Activated naive CD8-positive, alpha-beta T cell treated with anti-CD3 and anti-CD28 coated beads, Interleukin-2, amount 10 ng/mL, durations not matched to agents 7 days and 5 days (primary cell): ENCODE measurements at places on chromosomes 7 and 10. TPM values are rescaled to one million over a fixed set of nuclear protein-coding genes. Genes with fewer than 3 reads are reported as not detected.

Gene OR13A1
- 0.23 TPM for total RNA-seq

DNA sequence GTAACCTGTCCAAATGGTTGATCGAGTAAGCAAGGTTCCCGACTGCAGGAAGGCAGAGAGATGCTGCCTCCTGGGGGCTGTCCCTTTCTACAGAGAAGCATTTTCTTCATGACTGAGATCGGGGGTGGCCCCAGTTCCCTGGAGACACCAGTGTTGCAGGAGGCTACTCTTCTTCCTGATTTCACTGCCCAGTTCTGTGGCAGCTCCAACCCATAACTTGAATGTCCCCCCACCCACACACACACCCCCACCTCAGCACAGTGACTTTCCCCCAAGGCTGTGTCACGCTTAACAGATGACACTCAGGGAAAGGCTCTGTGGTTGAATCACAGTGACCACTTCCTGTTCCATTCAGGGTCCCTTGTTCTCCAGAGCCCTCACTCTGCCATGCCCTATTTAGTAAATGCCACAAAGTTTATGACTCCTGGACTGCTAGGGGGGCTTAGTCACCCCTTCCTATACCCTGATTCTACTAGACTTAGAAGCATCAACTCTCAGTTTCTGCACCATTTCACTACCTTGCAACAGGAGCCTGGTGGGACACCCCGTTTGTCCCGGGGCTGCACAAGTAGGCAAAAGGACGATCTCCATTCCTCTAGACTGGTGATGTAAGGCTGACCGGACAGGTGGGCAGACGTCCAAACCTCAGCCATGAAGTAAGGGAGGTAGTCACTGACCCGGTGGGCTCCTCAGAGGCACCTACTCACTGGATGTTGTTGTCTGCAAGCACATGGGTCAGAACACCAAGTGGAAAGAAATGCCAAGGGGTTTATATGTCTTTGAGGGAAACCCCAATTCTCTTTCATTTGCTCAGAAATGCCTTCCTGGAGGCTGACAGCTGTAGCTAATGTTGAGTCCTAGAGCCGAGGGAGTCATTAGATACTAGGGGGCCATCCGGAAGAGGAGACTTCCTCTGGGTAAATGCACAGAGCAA, 31.3 kb upstream of the SMC3 start:
- peak overlapping the region; percentile 66 for H3K4me3 ChIP-seq
- no peaks in the 10 kb centered on the region for H3K36me3 ChIP-seq
- H3K27ac ChIP-seq, result peak overlapping the region; percentile 43
- DNase-seq, result peak; percentile 49
- H3K27me3 ChIP-seq, result peaks cover 2% of the 10 kb centered on the region
- H3K4me1 ChIP-seq, result peaks cover 39% of the 10 kb centered on the region

Gene SPDYE8
- not detected for total RNA-seq

- peaks cover 1% of the 10 kb centered on the region for H3K4me1 ChIP-seq
- H3K36me3 ChIP-seq, result no peaks in the 10 kb centered on the region
- no peak overlapping the region for H3K4me3 ChIP-seq
Measured at GRCh38 chr10:130416334-130417150, 280.4 kb downstream of the GLRX3 start.

GRCh38 chr10:70679498-70679897, 7.2 kb downstream of the ADAMTS14 start:
- no peak overlapping the region for H3K27ac ChIP-seq
- H3K4me3 ChIP-seq, result no peak overlapping the region
- DNase-seq, result no peak
- H3K36me3 ChIP-seq, result no peaks in the 10 kb centered on the region
- H3K27me3 ChIP-seq, result peaks cover 9% of the 10 kb centered on the region

GRCh38 chr10:97074256-97075145, 111.3 kb downstream of the SLIT1 start:
- peaks cover 5% of the 10 kb centered on the region for H3K4me1 ChIP-seq
- H3K27ac ChIP-seq, result no peak overlapping the region

- H3K4me3 ChIP-seq, result no peak overlapping the region
- no peak for DNase-seq
- H3K36me3 ChIP-seq, result peaks cover 27% of the 10 kb centered on the region
Measured at GRCh38 chr10:68781613-68782574, 45.4 kb upstream of the STOX1 start.

- DNase-seq, result no peak
- H3K27ac ChIP-seq, result no peak overlapping the region
- peaks cover 20% of the 10 kb centered on the region for H3K4me1 ChIP-seq
Measured at GRCh38 chr7:101241443-101242349, 3.2 kb downstream of the FIS1 start.

DNA sequence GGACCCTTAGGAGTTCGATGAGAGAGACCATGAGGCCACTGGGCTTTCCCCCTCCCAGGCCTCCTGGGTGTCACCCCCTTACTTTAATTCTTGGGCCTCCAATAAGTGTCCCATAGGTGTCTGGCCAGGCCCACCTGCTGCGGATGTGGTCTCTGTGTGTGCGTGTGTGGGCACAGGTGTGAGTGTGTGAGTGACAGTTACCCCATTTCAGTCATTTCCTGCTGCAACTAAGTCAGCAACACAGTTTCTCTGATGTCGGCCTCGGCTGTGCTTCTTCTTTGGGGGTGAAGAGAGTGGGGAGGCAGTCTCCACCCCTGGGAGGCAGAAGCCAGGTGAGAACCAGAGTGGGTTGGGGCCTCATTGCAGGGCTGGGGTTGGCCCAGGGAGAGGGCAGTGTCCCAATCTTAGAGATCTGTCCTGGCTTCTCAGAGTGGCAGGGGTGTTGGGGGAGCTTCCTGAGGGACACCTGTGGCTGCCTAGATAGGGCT, 1.5 kb downstream of the PVRIG start:
- peaks cover 38% of the 10 kb centered on the region for H3K36me3 ChIP-seq
- H3K4me1 ChIP-seq, result peaks cover 49% of the 10 kb centered on the region
- H3K4me3 ChIP-seq, result peak overlapping the region; percentile 94
- no peaks in the 10 kb centered on the region for H3K27me3 ChIP-seq
- H3K27ac ChIP-seq, result peak overlapping the region; percentile 99

DNA sequence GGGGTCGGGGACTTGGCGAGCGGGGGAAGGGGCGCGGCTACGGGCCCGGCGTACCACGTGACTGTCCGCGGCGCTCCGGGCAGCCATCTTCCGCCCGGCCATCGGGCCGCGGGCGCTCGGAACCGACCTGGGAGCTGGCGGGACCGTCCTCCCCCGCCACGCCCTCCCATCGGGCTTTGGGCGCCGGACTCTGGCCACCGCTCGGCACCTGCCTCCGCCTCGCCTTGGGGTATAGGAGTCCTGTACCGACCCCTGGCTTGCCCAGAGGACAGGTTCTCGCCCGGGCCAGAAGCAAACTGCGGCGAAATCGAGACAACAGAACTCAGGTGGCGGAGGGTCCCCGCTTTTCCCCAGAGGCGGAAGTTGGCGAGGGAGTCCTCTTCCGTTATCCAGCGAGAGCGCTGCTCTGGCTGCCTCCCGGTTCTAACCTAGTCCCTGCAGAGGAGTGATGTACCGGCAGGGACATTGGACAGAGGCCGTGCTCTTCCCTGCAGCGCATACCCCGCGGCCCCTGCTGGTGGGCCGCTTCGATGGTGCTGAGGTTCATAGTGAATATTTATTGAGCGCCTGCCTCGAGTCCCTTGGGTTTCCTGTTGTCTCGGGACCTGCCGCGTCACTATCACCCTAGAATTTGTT, 1.2 kb upstream of the SGMS1 start:
- peak overlapping the region; percentile 89 for H3K4me3 ChIP-seq
- H3K36me3 ChIP-seq, result peaks cover 9% of the 10 kb centered on the region
- no peaks in the 10 kb centered on the region for H3K27me3 ChIP-seq

Gene BRAF
- 34.4 TPM for total RNA-seq

GRCh38 chr10:35700487-35700882, 58.4 kb upstream of the FZD8 start:
- no peaks in the 10 kb centered on the region for H3K27me3 ChIP-seq
- H3K4me1 ChIP-seq, result no peaks in the 10 kb centered on the region
- no peak for DNase-seq

Gene ASB10
- total RNA-seq, result not detected

DNA sequence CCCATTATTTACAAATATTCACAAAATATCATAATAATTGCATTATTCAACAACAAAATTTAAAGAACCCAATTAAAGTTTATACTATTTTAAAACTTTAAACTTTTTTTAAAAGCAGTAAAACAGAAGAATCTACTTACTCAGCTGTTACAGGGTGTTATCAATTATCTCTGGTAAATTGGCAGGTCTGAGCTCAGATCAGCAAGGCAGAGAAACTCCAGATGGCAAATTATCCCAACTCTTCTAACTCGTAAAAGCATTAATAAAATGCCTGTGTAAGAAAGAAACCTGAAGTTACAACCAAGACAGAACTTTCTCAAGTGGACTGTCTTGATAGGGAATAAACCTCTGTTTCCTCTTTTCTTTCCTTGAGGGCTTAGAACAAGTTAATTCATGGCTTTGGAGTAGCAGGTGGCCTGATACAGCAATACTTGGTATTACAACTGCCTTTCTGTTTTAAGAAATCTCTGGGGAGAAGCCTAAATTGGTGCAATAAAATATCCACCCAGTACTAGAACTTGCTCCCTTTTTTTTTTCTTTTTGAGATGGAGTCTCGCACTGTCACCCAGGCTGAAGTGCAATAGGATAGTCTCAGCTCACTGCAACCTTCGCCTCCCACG, 275.3 kb upstream of the MKLN1 start:
- no peaks in the 10 kb centered on the region for H3K27me3 ChIP-seq
- H3K4me3 ChIP-seq, result no peak overlapping the region
- H3K36me3 ChIP-seq, result peaks cover 10% of the 10 kb centered on the region

Gene CYP2C19
- total RNA-seq, result not detected

- H3K4me3 ChIP-seq, result no peak overlapping the region
- no peaks in the 10 kb centered on the region for H3K36me3 ChIP-seq
- H3K4me1 ChIP-seq, result peaks cover 5% of the 10 kb centered on the region
- no peak for DNase-seq
- H3K27ac ChIP-seq, result no peak overlapping the region
- H3K27me3 ChIP-seq, result no peaks in the 10 kb centered on the region
Measured at GRCh38 chr10:32149252-32149955, 93.2 kb upstream of the KIF5B start.

- H3K27me3 ChIP-seq, result peaks cover 10% of the 10 kb centered on the region
- no peak for DNase-seq
- H3K36me3 ChIP-seq, result no peaks in the 10 kb centered on the region
- H3K4me1 ChIP-seq, result no peaks in the 10 kb centered on the region
- no peak overlapping the region for H3K27ac ChIP-seq
Measured at GRCh38 chr10:112208997-112209396, 25.4 kb upstream of the GPAM start.

GRCh38 chr10:78727251-78727650, 341.5 kb upstream of the ZMIZ1 start:
- H3K4me1 ChIP-seq, result no peaks in the 10 kb centered on the region
- peaks cover 26% of the 10 kb centered on the region for H3K27me3 ChIP-seq
- no peak for DNase-seq
- no peak overlapping the region for H3K27ac ChIP-seq
- H3K4me3 ChIP-seq, result no peak overlapping the region
- H3K36me3 ChIP-seq, result no peaks in the 10 kb centered on the region

- H3K4me3 ChIP-seq, result no peak overlapping the region
- H3K4me1 ChIP-seq, result peaks cover 11% of the 10 kb centered on the region
- H3K27ac ChIP-seq, result no peak overlapping the region
- DNase-seq, result no peak
- H3K27me3 ChIP-seq, result no peaks in the 10 kb centered on the region
- peaks cover 6% of the 10 kb centered on the region for H3K36me3 ChIP-seq
Measured at GRCh38 chr7:117113871-117114270, 160.6 kb downstream of the ST7 start.

DNA sequence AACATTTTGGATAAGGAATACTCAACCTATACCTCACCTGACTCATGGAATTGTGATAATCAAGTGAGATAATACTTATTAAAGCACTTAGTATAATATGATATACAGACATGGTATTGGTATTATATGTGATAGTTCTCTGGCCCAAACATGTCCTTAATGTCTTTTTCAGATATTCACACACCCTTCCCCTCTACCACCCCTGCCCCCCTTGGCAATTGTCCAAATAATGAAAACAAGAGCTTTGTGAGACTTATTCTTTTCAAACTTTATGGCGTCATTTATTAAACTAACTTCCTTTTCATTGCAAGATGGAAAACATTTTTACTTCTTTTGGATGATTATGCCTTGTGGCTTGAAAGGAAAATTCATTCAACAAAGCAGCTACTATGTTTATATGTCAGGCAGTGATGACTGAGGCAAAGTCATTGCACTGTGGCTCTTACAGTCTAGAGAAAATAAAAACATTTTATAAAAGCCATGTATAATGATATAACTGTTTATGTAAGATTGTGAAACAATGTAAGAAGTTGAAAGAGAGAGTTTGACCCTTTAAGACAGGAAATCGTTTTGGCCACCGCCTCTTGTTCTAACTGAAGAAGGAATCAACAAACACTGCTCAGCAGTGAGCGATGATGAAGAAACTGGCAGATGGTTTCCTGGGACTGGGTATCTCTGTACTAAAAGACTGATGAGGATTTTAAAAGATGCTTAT, 27.4 kb downstream of the MINPP1 start:
- no peaks in the 10 kb centered on the region for H3K27me3 ChIP-seq
- H3K36me3 ChIP-seq, result peaks cover 32% of the 10 kb centered on the region
- H3K4me1 ChIP-seq, result peaks cover 1% of the 10 kb centered on the region

- H3K36me3 ChIP-seq, result peaks cover 2% of the 10 kb centered on the region
- peaks cover 30% of the 10 kb centered on the region for H3K27me3 ChIP-seq
- no peak for DNase-seq
Measured at GRCh38 chr7:129066290-129067131, 11.6 kb upstream of the TNPO3 start.

- H3K27ac ChIP-seq, result no peak overlapping the region
- H3K4me3 ChIP-seq, result no peak overlapping the region
- DNase-seq, result no peak
- H3K4me1 ChIP-seq, result no peaks in the 10 kb centered on the region
Measured at GRCh38 chr7:101518336-101518735, 110.8 kb downstream of the MYL10 start.

Gene C10orf67
- 0.20 TPM for total RNA-seq

Gene AS3MT
- 1.3 TPM for total RNA-seq

DNA sequence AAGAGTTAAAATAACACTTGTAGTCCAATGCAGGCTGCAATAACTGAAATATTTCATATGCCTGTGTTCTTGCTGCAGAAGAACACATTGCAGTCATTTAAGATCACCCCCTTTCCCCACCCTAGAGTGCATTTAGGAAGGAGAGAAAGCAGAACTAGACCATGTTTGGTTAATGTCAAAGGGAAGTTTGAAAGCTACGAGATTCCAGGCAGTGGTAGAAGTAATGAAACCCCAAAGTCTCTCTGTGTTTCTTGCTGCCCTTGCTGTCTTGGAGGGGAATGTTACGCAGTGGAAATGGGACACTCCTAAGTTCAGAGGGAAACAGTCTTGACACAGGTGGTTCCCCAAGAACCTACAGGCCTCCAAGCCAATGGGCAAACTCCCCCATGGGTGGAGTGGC, 242.9 kb downstream of the PTEN start:
- H3K4me1 ChIP-seq, result peaks cover 11% of the 10 kb centered on the region
- no peak overlapping the region for H3K4me3 ChIP-seq
- peaks cover 4% of the 10 kb centered on the region for H3K27me3 ChIP-seq
- DNase-seq, result no peak
- no peak overlapping the region for H3K27ac ChIP-seq

Gene SVIL
- total RNA-seq, result 10.3 TPM
